A172 (cell line): ENCODE measurements at places on chromosomes 5 and 9. TPM values are rescaled to one million over a fixed set of nuclear protein-coding genes. Genes with fewer than 3 reads are reported as not detected.

- DNase-seq, result no peak
These were observed 3.3 kb downstream of the SPARC start for GRCh38 chr5:151683444-151683843.

The BNC2 gene
- 9.9 and 10.9 TPM in 2 replicates for total RNA-seq

- DNase-seq, result no peak
These were observed 340.0 kb upstream of the PIK3R1 start for GRCh38 chr5:67875601-67876000.

The SLC36A1 gene
- total RNA-seq, result 14.8 and 21.8 TPM in 2 replicates

GRCh38 chr9:109721001-109721400, 59.0 kb upstream of the PALM2AKAP2 start:
- no peak for DNase-seq

The SAPCD2 gene
- total RNA-seq, result 76.4 and 92.3 TPM in 2 replicates
